ENCODE measurements at places on chromosomes 7 and 10. TPM values are rescaled to one million over a fixed set of nuclear protein-coding genes. Genes with fewer than 3 reads are reported as not detected.

The HIBADH gene
- 39.0 TPM for total RNA-seq

The ATOH7 gene
- total RNA-seq = under 0.01 TPM

The HMX2 gene
- not detected for total RNA-seq

The NPTX2 gene
- 0.13 TPM for total RNA-seq

The PITRM1 gene
- total RNA-seq = 39.2 TPM

The LRRC18 gene
- not detected for total RNA-seq

The PNLIPRP2 gene
- not detected for total RNA-seq

The ZNF277 gene
- total RNA-seq = 26.8 TPM

The IDI2 gene
- total RNA-seq = not detected

The BMPER gene
- total RNA-seq = 0.13 TPM

The FAM237B gene
- not detected for total RNA-seq

The ABCB4 gene
- total RNA-seq = not detected

The RSPH10B2 gene
- not detected for total RNA-seq

The AKR1C1 gene
- 63.2 TPM for total RNA-seq

The BAIAP2L1 gene
- total RNA-seq = 22.4 TPM

The TEX47 gene
- not detected for total RNA-seq

The LRRN3 gene
- total RNA-seq = not detected

The PRF1 gene
- not detected for total RNA-seq

The PLEKHS1 gene
- not detected for total RNA-seq

The NME8 gene
- not detected for total RNA-seq

The PLCE1 gene
- 0.26 TPM for total RNA-seq

The NPC1L1 gene
- under 0.01 TPM for total RNA-seq

The GTPBP4 gene
- total RNA-seq = 45.0 TPM

The SPDYE9 gene
- total RNA-seq = not detected

The PEX1 gene
- total RNA-seq = 20.1 TPM

The SLC39A12 gene
- not detected for total RNA-seq

The ZNF853 gene
- 0.53 TPM for total RNA-seq

The IL6 gene
- total RNA-seq = 0.53 TPM

The SPDYE16 gene
- total RNA-seq = not detected

The PTER gene
- 25.5 TPM for total RNA-seq

The PRPS1L1 gene
- not detected for total RNA-seq

The C10orf53 gene
- not detected for total RNA-seq

The PAX4 gene
- total RNA-seq = not detected

The GRIFIN gene
- total RNA-seq = not detected

The GPR26 gene
- total RNA-seq = not detected

The PKD2L1 gene
- not detected for total RNA-seq

The DLX5 gene
- total RNA-seq = 0.13 TPM

The ACTL6B gene
- total RNA-seq = not detected

The ACBD7 gene
- total RNA-seq = 0.13 TPM

The AZGP1 gene
- 1.2 TPM for total RNA-seq

The CYP3A7 gene
- not detected for total RNA-seq

The ADD3 gene
- 44.2 TPM for total RNA-seq

The STEAP2 gene
- 3.9 TPM for total RNA-seq

The TMEM72 gene
- not detected for total RNA-seq

The DMBT1 gene
- total RNA-seq = not detected

The TFPI2 gene
- total RNA-seq = 2.8 TPM

The KAZALD1 gene
- 4.0 TPM for total RNA-seq

The CCDC136 gene
- 0.26 TPM for total RNA-seq

The XRCC2 gene
- total RNA-seq = 0.26 TPM

The APBB1IP gene
- total RNA-seq = not detected

The SLC13A1 gene
- total RNA-seq = not detected

The NPY4R gene
- total RNA-seq = not detected

The ADCYAP1R1 gene
- not detected for total RNA-seq

The CYP17A1 gene
- total RNA-seq = not detected

The GUSB gene
- total RNA-seq = 22.7 TPM

The UNCX gene
- total RNA-seq = not detected

The TMEM196 gene
- not detected for total RNA-seq

The MDFIC gene
- total RNA-seq = 9.7 TPM

The GIMAP6 gene
- not detected for total RNA-seq

All from bronchial epithelial cell (primary cell).